ENCODE measurements at places on chromosomes 7 and 10.

DNA sequence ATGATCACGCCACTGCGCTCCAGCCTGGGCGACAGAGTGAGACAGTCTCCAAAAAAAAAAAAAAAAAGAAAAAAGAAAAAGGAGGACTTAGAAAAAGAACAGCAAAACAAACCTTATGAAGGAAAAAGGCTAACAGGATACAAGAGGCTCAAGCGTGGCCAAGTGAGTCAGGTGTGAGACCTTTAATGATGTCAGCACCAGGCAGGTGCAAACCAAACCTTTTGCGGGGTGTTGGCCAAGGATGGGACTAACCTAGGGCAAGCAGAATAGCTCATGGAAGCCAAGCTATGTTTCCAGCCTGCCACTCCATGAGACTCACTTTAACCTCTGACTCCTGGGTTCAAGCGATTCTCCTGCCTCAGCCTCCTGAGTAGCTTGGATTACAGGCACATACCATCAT lies 11.3 kb upstream of the GNA12 start:
- no peak for DNase-seq

- peak; percentile 59 for DNase-seq
These were observed 56.9 kb downstream of the NEUROG3 start for GRCh38 chr10:69516316-69516715.

- DNase-seq = peak; percentile 72
These were observed 40.1 kb downstream of the KCNH2 start for GRCh38 chr7:150937848-150938561.

DNA sequence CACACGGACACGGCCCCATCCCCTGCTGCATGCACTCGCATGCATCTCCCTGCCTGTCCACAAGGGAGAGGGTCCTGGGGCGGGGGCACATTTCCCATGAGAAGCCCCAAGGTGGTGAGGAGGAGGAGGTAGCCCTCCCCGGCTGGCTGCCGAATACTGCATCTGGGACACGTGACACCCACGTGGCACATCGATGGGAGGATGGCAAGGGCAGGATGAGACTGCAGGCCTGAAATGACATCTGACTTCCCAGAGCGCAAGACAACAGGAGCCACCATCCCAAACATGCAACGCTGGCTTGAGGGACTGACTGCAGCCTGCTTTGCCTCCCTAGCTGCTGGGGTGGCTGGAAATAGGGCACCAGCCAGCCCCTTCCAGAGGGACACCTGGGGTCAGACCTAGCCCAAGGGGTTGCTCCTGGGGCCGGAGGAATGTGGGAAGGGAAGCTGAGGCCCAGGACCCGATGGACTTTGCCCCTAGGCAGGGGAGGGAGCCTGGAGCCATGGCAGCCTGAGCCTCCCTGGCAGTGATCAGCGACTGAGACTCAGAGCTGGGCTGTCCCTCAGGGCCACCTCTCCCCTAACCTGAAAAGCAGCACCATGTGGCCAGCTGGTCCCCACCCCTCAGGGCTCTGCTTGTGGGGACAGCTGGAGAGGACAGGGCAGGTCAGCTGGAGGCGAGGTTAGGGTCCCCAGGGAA lies 16.1 kb downstream of the BUD23 start:
- DNase-seq = no peak

- DNase-seq = no peak
These were observed 482.5 kb upstream of the AUTS2 start for GRCh38 chr7:69115788-69116187.

- DNase-seq = no peak
These were observed 2.4 kb downstream of the UROS start for GRCh38 chr10:125820701-125821100.
